ENCODE measurements at places on chromosomes 13 and 19. TPM values are rescaled to one million over a fixed set of nuclear protein-coding genes. Genes with fewer than 3 reads are reported as not detected.

DNA sequence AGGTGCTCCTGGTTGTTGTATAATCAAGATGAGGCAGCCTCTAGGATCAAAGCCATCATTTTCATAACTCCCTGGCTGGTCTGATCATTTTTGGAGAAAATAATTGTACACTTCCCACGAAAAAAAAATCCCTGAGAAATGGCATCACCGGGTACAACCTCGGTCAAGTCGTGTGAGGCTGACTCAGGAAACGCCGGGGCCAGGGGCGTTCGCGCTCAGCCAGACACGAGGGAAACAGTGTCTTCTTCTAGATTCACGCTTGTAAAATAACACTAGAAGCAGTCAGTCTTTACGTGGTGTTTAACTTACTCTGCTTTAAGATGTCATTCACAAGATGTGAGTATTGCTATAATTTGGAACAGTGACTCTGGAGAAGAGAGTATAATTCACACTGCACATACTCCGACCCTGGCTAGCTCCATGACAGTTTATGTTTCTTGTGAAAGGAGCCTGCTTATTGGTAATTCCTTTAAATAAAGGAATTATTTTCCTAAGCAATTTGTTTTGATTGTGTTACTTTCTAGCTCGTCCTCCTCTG is 109.0 kb upstream of the SOX1 start:
- DNase-seq: no peak

GRCh38 chr13:87235621-87236020 is 435.6 kb upstream of the SLITRK5 start:
- DNase-seq: peak; percentile 28

DNA sequence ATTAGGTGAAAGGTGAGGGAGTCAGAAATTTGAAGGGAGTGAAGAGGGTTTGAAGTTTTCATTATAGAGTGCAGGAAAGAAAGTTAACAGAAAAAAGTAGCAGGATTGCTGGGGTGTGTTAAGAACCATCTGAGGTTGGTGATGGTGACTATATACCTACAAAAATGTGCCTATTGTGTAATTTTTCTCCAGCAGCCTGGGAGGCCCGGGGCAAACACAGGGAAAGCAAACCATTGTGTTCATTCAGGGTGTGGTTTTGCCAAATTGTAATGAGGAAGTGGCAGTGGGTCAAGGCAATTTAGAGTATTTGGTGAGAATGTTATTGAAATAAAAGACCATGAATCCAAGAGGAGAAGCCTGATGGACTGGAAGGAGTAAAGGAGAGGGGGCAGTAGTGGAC is 8.2 kb upstream of the SUCLA2 start:
- DNase-seq: peak; percentile 51

GRCh38 chr19:42288881-42289555 is 12.9 kb upstream of the PRR19 start:
- DNase-seq: no peak

DNA sequence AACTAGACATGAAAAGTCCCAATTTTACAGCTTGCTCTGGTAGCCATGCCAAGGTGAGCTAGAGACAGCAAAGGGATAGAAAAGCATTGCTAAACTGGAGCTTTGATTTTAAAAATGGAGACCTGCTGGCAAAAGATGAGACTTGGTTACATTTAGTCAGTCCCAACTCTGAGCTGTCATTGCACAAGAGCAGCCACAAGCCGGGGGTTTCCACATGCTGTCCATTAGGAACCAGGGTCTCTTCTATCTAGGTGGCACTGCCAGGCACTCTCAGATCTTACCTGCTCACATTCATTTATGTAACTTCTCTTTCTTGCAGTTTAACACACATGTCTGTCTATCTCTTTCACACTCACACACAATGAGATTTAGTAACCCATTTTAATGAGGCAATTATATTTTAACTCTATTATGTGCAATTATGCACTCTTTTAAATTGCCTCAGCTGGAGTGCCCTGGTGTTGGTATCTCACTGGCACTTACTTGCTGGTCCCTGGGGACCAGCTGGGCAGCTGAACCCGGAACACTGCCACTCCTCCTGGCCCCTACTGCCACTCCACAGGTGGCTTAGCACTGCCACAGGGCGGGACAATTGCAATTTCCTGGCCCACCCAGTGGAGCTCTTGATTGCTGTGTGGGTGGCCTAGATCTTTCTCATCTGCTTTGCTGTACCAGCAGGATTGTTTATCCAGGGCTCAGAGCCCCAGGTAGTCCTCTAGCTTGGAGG is 112.5 kb downstream of the COG6 start:
- no peak for DNase-seq

GRCh38 chr13:21123956-21124355 is 52.4 kb downstream of the SKA3 start:
- DNase-seq: no peak

DNA sequence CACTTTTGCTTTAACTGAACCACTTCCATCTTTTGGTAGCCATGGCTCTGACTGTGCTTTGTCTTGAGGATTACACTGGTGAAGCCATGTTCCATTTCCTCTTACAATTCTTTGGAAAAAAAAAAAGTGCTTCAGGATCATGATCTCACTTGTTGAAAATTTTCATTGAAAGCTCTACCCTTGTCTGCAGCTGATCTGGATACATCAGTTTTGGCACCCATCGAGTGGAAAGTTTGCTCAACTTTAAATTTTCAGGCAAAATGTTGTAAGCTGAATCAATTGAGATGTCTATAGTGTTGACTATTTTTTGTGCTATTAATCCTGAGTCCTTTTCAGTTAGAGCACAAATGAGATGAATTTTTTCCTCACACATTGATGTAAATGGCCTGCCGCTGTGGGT is 48.3 kb upstream of the RFXAP start:
- no peak for DNase-seq

USF2 gene
- polyA plus RNA-seq: 65.6 TPM
